ENCODE measurements at places on chromosomes 1 and 21.

DNA sequence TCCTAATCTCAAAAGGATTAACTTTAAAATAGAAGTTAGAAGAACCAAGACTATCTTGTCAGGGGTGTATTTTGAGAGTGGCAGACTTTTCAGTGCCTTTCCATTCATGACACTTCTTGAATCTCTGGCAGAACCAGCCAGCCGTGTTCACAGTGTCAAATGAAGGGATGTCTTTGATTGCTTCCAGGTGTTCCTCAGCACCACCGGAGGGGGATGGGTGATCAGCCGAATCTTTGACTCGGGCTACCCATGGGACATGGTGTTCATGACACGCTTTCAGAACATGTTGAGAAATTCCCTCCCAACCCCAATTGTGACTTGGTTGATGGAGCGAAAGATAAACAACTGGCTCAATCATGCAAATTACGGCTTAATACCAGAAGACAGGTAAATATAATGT lies 32.3 kb downstream of the FMO1 start:
- DNase-seq: no peak

GRCh38 chr1:204752688-204753040 lies 67.1 kb upstream of the LRRN2 start:
- DNase-seq: no peak

DNA sequence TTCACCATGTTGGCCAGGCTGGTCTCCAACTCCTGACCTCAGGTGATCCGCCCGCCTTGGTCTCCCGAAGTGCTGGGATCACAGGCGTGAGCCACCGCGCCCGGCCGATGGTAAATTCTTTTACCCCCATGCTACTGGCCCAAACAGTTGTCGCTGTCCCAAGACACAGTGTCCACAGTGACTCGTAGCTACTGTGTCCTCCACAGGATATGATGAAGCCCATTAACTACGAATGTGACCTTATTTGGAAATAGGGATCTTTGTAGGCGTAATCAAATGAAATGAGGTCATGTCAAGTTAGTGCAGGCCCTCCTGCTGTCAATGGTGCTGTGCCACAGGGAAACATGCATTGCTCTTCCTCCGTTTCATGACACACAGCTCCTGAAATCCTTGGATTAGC lies 8.5 kb downstream of the FNDC10 start:
- no peak for DNase-seq

DNA sequence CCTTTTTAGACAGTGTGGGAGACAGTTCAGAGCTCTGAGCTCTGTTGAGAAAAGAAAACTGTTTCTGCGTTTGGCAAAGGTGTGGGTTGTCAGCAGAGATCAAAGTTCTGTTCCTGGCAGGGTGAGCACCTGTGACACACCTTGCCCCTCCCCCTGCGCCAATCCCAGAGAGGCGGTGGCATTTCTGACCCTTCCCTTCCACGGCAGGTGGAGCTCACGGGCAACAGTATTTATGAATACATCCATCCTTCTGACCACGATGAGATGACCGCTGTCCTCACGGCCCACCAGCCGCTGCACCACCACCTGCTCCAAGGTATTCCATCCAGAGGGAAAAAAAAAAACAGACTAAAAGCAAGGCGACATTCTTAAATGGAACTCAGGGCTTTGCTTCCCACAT lies 20.7 kb downstream of the SIM2 start:
- no peak for DNase-seq

DNA sequence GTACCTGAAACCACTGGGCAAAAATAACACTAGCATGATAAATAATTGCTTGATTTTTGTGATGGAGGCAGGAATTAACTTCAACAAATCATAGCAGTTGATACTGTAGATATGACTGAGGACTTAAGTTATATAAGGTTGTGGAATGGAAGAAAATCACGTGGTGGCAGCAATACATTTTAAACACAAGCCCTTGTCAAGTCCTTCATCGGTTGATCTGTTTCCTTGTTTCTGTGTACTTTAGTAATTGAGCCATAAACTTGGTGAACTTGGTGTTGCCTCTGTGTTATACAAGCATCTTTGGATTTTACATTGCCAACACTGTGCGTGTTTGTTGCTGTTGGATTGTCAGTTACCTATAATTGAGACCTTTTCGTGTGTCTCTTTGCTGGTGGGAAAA lies 114.4 kb downstream of the CAMTA1 start:
- DNase-seq: no peak

- no peak for DNase-seq
Observed at GRCh38 chr1:234827181-234827580, 217.2 kb upstream of the IRF2BP2 start.

- no peak for DNase-seq
Observed at GRCh38 chr21:39453571-39454179, 1.9 kb downstream of the SH3BGR start.

- DNase-seq: no peak
Observed at GRCh38 chr1:47950471-47950870, 46.7 kb downstream of the TRABD2B start.

GRCh38 chr1:155744711-155745283 lies 55.9 kb downstream of the DAP3 start:
- DNase-seq: no peak

DNA sequence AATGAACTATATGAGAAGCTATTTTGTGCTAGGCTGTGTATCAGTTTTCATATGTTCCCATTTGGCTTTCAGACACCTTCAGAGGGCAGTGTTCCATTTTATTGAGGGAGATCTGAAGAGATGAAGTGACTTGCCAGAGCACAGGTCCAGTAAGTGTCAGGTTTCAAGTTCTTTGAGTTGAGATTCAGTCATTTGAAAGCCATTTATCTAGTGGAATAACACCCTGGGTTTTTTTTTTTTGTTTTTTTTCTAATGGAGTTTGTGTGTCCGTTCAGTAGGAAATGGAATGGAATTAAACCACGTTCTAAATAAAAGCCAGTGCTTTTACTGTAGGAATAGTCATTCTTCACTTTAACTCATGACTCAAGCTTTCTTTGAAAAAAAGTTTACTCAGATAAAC lies 652.9 kb upstream of the USP24 start:
- DNase-seq: no peak

GRCh38 chr1:11461531-11462137 lies 17.3 kb upstream of the DISP3 start:
- no peak for DNase-seq

DNA sequence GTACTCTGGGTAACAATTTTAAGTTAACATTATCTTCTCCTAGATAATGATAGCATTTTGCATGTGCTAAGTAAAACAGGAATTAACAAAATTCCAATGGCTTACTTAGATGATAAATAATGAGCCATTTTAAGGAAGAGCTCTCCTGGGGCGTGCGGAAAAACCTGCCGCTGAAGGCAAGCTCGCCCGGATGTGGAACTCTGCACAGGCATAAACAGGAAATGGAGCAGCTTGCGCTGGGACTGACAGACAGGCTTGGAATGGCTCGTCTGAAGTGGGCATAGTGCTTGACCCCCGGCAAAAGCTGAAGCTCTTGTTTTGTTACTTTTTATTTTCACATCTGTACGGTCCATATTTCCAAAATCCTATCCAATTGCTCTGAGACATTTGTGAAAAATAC lies 169.2 kb downstream of the ZNF281 start:
- DNase-seq: no peak

DNA sequence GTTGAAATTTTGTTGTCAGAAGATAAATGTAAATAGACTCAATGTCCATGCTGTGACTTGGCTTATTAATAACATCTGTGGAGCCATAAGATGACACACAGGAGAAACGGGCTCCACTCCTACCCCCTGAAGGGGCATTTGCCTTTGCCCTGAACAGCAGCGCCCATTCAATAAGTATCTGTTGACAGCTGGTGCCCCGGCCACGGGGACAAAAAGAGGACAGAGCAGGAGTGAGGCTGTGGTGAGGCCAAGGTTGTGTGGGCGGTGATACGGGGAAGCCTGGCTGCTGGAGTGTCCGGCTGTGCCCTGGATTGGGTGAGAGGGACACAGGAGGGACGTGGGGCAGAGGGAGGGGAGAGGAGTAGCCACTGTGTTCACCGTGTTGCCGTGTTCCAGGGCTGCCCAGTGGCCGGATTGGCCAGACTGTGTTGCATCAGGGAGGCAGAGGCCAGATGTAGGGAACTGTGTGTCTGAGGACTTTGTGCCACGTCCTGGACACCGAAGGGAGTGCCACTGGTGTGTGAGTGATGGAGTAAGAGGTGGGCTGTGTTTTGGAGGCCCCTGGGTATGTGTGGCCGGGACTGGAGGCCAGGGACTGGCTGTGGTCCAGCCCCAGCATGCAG lies 15.1 kb downstream of the PRMT2 start:
- no peak for DNase-seq

DNA sequence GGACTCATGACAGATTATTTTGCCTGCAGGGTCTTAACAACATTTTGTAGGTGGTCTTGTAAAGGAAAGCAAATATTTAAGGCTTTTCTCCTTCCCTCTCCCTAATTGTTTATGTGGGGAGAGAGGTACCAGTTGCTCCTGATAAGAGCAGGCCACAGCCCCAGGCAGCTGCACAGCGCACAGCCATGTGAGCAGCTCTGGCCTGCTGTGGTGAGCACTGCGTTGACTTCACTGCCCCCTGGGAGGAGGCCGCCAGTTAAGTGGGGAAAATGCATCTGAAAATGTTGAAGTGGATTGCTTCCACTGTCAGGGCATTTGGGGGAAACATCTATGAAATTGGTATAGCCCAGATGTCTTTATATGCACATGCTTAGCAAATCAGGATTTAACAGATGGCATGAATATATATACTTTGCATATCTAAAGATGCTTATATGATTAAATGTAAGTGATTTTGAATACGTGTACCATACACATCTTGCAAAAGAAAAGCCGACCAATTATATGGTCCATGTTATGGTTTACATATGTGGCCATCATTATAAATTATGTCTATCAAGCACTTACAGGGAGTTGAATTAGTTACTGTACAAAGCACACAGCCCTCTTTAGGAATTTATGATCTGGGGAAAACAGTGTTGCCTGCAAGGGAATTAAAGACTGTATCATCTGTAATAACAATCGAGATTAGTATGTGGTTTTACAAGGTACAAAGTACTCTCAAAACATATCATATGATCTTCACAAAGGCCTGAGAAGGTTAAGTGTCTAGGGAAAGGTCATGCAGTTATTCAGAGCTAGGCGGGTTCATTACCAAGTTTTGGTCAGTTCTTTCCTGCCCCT lies 132.1 kb downstream of the RHOU start:
- no peak for DNase-seq

DNA sequence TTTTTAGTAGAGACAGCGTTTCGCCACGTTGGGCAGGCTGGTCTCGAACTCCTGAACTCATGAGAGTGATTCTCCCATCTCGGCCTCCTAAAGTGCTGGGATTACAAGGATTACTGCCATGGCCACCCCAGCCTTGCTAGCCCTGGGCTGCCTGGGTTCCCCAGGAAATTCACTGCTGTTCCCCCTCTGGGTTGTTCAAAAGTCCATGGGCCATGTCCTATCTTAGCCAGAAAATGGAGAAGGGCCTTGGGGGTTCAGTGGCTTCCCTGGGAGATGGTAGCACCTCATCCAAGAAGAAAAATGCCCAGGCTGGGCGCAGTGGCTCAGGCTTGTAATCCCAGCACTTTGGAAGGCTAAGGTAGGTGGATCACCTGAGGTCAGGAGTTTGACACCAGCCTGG lies 20.9 kb downstream of the SLC26A9 start:
- DNase-seq: no peak

DNA sequence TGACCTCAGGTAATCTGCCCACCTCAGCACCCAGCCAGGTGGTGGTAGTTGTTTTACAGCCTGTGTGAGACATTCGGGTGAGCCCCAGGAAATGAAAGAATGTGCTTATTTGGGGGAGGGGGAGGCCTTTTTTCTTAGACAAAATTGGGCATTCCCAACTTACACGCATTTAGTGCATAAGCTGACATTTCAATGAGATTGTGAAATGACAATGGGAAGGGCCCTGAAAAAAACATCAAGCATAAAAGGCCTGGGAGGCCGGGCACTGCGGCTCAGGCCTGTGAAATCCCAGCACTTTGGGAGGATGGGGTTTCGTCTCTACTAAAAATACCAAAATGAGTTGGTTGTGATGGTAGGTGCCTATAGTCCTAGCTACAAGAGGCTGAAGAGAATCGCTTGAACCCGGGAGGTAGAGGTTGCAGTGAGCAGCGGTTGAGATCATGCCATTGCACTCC lies 5.0 kb downstream of the GAS5 start:
- no peak for DNase-seq

GRCh38 chr1:54951810-54952226 lies 28.6 kb upstream of the TMEM61 start:
- no peak for DNase-seq

GRCh38 chr1:207935166-207935583 lies 24.2 kb upstream of the CD34 start:
- DNase-seq: no peak

- no peak for DNase-seq
Observed at GRCh38 chr21:15534450-15534886, 195.3 kb upstream of the USP25 start.

DNA sequence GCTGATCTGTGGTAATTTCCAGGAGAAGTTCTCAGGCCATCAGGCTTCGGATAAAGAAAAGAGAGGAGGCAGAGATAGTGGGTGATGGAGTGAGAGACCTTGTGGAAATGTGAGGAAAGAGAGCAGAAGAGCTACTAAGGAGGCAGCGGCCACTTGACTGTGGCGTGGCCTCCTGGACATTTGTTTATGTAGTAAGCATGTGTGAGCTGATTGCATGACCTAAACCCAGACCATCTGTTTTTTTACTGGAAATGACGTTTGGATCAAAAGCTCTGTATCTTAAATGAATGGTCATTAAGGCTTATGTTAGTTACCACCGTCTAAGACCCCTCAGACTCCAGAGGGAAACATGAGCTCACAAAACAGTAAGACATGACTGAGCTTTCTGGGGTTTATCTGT lies 13.6 kb downstream of the ATP1B1 start:
- no peak for DNase-seq

DNA sequence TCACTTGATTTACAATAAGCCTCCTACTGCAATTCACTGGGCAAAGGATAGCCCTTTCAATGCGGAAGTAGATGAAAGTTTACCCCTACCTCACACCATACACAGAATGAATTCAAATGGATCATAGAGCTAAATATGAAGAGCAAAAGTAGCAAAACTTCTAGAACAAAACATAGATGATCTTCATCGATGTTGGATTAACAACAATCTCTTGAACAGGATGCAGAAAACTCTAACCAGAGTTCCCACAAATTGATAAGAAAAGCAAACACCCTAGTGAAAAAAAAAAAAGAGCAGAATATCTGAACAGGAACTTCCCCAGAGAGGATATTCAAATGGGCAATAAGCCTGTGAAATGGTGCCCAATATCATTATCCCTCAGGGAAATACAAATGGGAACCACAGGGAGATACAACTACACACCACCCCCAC lies 1.9 kb upstream of the UBASH3A start:
- DNase-seq: no peak
